ENCODE measurements at places on chromosomes 12 and 14. TPM values are rescaled to one million over a fixed set of nuclear protein-coding genes. Genes with fewer than 3 reads are reported as not detected.
A peak's percentile ranks its signal among the peaks of the same experiment; 100 is the strongest.

DNA sequence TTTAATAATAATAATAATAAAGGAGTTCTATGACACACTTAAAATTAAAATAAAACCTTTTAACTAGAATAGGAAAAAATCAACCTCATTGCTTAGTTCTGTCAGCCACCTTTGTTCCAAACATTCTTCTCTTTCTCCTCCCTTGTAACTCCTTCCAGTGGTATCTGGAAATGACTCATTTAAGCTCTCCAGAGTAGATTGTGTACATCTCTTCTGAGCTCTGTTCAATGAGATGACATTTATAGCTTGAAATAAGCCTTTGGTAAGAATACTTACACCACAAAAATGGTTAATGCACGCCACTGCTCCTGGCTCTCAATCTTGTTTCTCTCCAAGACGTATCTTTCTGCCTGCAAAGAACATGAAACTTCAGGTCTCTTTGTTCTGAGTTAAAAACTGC is 70.3 kb downstream of the STAB2 start:
- DNase-seq = no peak

DNA sequence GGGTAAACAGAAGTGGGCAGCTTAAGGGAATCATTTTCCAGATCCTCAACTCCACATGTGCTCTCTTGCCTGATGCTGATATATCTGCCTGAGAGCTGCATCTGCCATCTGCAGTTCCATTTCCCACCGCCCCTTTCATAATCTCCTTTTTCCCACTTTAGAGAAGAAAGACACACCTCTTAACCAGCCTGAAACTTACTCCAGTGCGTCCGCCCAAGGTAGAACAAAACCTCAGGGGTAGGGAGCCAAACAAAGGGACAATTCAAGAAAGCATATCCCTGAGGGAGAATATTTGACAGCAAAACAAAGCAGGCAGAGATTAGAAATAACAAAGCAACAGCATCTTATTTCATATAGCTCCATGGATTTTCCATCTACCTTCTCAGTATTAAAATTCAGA is 4.3 kb downstream of the MDM1 start:
- no peak for DNase-seq

DNA sequence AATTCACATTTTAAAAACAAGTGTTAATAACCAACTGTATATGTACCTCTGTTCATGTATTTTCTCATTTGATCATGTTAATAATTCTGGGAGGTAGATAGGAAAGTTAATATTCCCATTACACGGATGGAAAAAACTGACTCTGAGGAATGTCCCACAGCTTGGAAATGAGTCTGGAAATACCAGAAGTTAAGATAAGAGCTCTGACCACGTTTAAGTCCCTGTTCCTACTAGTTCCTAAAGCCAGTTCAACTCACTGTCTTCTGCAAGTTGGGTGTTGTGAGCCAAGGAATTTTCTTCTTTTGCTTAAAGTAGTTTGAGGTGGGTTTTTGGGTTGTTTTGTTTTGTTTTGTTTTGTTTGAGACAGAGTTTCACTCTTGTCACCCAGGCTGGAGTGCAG is 104.5 kb downstream of the TMEM30B start:
- no peak for DNase-seq

- peak; percentile 42 for DNase-seq
Observed at GRCh38 chr12:112716099-112717093, 75.2 kb upstream of the RPH3A start.

- DNase-seq = no peak
Observed at GRCh38 chr12:20525064-20525610, 156.8 kb downstream of the PDE3A start.

DNA sequence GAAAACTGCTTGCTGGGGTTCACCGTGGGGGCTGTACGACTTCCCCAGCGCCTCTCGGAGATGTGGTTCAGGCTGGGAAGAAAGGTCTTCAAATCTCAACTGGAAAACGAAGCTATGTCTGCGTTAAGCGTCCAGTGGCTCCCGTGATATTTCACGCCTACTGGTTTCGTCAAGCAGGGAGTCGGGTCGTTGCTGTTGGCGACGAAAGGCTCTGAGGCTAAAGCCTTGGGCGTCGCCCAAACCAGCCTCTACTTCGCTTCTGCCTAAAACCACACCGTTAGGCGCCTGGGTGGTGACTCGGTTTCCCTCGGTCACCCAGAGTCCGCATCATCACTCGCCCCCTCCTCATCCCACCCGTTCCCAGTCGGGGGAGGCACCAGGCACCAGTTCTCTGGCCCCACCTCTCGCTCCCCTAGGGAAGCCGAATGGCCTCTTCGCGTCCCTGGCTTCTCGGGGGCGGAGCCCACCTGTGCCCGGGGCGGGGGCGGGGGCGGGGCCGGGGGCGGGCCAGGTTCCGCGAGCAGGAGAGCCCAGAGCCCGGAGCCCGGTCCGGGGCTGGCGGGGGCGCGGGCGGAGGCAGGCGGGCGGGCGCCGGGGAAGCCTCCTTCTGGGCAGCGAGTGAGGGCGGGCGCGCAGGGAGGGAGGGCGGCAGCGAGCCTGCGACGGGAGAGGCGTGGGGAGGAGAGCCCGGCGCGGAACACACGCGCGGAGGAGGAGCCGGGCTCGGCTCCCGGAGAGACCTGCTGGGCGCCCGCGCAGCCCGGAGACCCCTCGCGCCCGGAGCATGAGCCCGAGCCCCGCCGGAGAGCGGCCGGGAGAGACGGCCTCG is at the start of gene B4GALNT3:
Gene B4GALNT3, plus strand, starts transcription at position 510 of the 829 bp plus-strand sequence. CDS start 438 bp downstream, outside the sequence.
- DNase-seq = peak; percentile 66

GRCh38 chr12:84502907-84503787 is 409.5 kb downstream of the SLC6A15 start:
- DNase-seq = peak; percentile 74

The RPGRIP1 gene
- total RNA-seq = 0.86 TPM

The SLC6A13 gene
- not detected for total RNA-seq

The HOXC10 gene
- total RNA-seq = 27.8 TPM

The EAPP gene
- 33.1 TPM for total RNA-seq

The ANO2 gene
- total RNA-seq = not detected

DNA sequence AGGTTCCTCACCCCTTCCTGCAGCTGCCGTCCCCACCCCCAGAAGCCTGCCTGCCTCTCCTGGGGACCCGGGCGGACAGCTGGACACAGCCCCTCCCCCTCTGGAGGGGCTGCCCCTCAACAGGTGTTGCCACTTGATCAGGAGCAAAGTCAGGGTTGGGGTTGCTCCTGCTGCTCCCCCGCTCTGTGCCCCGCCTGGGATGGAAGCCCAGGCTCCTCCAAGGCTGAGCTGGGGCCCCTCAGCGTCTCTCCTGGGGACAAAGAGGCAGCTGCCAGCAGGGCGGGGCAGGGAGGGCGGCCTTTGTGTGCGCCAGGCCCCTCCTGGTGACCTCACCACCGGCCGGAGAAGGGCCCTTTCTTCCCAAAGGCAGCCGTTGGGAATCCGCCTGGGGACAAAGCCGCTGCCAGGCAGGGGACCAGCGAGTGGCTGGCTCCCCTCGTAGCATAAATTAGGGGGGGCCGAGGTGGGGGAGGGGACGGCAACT is 13.7 kb downstream of the TRMT61A start:
- DNase-seq = no peak

DNA sequence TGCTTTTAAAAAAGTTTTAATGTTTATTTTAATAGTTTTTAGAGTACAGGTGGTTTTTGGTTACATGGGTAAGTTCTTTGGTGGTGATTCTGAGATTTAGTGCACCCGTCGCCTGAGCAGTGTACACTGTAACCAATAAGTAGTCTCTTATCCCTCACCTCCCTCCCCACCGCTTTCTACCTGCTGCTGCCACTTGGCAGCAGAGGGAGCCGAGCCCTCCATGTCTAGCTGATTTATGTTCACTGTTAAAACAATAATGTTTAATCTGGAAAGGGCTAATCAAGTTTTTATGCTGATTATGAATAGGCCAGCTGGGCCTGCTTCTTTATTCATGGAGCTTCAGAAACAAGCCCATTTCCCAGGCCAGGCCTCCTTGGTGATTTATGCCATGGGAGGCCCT is 73.1 kb downstream of the ADCK1 start:
- no peak for DNase-seq

The TMEM120B gene
- total RNA-seq = 21.3 TPM

DNA sequence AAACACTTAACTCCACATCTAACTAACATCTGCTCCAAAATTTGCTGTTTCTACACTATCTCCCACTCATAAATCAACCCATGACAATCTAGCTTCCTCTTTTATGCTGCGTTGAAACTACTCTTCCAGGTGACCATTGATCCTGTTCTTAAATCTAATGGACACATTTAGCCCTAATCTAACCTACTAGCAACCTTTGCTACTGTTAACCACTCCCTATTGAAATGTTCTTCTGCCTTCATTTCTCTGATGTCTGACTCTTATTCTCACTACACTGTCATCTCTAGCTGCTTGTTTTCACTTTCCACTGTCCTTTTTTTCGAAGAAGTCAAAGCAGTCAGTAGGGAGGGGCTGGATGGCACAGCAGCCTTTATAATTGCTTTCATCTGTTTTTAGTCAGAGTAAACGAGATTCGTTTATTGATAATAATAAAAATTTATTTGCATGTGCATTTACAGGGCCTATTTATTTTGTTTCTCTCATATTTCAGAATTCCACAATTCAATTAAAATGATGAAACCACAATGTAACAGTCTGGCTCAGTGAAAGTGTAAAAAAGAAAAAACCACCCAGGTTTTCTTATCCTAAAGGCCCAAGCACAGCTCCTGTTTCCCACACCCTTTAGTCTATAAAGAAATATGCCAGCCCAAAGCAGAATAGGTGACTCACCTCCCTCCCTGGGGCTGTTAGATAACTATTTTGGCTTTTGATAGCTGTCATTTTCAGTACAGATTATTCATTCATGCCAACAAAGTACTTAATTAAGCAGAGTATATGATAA is 44.9 kb downstream of the ATP2B1 start:
- peak; percentile 28 for DNase-seq

The BMP4 gene
- total RNA-seq = not detected

DNA sequence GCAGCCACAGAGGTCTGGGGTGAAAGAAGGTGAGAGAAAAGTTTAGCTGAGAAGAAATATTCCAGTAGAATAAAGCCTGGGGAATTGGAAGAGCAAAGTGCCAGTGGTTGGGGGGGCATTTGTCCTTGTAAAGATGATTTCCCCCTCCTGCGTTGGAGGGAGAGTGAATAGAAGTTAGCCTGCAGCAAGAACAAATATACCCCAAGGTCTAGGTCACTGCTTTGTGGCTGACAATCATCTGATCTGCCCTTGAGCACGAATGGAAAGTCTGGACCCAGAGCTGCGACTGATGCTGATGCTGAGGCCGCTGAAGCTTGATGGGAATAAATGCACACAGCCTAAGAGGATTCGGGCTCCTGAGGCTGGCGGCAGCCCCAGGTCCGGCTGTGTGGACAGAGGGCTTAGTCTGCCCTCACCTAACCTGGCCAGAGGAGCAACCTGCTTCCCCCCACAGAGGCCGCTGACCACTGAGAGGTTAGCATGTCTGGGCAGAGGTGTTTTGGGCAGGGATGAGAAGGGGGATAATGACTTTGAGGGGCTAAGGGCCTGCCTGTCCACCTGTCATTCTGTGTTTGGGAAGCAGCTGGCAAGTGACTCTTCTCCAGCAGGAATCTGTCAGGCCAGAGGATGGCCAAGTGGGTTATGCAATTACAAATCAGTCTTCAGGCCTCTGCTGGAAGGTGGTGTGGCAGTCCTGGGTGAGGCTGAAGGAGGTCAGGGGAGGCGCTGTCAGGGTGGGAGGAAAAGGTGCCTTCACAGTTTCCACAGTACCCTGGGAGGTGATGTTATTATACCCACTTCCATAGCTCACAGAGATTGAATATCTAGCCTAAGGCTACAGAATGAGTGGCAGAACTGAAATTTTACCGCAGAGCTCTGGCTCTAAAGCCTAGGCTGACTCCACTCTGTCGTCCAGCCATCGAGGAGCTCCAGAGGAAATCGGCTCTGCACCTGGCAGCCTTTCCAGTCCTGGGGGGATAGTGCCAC is 11.7 kb downstream of the TUBA1C start:
- DNase-seq = no peak

DNA sequence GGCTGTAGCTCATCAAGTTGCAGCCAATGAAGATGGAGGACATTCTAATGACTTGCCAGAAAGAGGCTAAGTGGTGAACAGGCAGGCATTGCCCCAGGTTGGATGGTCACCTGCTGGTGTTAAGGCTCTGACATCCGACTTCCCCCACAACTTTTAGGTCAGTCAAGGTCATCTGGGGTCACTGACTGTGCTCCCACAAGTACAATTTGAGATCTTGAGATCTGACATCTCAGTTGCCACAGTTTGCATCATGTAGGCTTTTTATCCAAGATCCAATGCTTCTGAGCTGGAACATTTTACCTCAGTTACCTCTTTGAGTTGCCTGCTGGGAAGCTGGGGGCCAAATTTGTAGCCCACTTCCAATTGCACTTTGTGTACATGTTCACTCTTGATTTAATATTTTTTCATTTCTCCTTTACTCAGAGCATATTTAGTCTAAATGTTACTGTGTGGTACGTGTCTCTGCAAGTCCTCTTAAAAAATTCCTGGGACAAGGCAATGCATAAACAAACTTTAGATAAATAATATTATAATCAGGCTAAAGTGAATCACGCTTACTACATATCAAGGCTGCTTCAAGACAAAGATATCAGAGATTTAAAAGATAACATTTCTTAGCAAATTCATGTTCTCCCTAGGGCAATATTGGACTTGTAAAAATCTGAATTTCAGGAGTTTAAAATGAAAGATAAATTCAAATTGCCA is 61.4 kb downstream of the SEL1L start:
- no peak for DNase-seq

The PSMC1 gene
- total RNA-seq = 278 TPM

DNA sequence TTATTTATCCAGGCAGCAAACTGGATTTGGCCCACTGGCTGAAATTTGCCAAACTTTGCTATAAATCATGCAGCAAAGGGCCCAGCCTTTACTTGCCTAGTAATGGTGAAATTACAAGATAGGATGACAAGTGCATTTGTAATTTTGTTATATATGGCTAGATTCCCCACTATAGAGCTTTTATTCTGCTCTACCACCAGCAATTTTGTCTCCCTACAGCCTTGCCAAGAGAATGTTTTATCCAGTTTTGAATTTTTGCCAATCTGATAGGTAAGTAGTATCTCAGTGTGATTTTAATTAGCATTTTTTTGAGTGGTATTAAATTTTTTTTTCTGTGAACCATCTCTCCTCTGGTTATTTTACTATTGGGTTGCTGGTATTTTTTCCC is 161.6 kb downstream of the SLC41A2 start:
- DNase-seq = no peak

GRCh38 chr12:129788506-129789084 is 115.2 kb downstream of the TMEM132D start:
- DNase-seq = no peak

The ABCD4 gene
- 55.7 TPM for total RNA-seq

- no peak for DNase-seq
Observed at GRCh38 chr14:60563113-60563512, 54.2 kb downstream of the SIX6 start.

DNA sequence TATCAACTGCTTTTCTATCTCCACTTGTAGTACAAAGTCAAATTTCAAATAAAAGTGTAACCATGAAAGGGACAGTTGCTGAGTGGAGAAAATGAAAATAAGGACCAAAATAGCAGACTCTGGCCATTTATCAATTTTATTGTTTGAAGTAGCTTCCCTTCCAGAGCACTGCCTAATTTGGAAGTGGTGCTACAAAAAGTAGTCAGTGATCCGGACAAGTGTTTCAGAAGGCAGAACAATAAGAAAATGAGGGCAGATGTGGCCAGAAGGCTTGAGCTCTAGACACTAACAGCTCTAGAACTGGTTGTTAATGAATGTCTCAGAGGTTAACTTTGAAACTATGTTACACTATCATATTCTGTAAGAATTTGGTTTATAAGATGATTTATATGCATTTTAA is 48.9 kb downstream of the ABCC9 start:
- DNase-seq = no peak

Data from A673 (cell line).